ENCODE measurements at places on chromosomes 3 and 15.

- DNase-seq, result no peak
- no peak overlapping the region for H3K27ac ChIP-seq
- H3K36me3 ChIP-seq, result peaks cover 17% of the 10 kb centered on the region
These were observed 12.8 kb downstream of the WDR48 start for GRCh38 chr3:39064646-39065045.

DNA sequence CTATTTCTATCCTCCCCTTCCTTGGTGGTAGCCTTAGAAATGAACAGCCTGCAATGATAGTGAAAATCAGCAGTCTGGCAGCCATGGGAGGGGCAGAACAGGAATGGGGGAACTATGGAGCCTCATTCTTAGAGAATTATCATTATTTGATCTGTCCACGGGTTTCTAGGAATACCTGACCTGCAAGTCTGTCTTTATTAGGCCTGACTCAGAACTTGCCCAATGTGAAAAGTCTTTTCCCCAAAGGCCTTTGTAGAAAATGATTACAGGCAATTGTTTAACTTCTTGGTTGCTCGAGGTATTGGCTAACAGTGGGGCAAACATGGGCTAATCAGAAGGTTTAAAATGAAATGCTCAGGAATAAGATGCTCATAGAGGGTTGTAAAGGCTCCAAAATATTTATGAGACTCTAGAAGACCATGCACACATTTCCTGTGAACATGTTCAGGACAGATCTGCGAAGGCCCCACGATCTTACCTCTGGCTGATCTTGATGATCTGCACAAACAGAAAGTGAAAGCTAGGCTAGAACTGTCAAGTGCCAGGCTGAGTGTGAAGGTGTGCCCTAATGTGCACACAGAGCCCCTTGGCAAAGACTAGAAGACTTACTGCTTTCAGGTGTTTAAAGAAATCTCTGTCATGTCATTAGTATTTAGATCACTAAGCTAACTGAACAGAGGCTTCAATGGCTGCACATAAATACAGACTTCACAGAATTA, 39.6 kb upstream of the LAMP3 start:
- H3K36me3 ChIP-seq, result peaks cover 25% of the 10 kb centered on the region
- no peaks in the 10 kb centered on the region for H3K27me3 ChIP-seq
- no peak for DNase-seq
- peaks cover 19% of the 10 kb centered on the region for H3K4me1 ChIP-seq
- peak overlapping the region; percentile 62 for H3K4me3 ChIP-seq

GRCh38 chr15:75577401-75578172, 1.5 kb downstream of the PTPN9 start:
- H3K36me3 ChIP-seq, result peaks cover 22% of the 10 kb centered on the region
- H3K27me3 ChIP-seq, result no peaks in the 10 kb centered on the region
- peak overlapping the region; percentile 94 for H3K4me3 ChIP-seq
- DNase-seq, result no peak

- no peaks in the 10 kb centered on the region for H3K27me3 ChIP-seq
- H3K27ac ChIP-seq, result no peak overlapping the region
- H3K4me3 ChIP-seq, result no peak overlapping the region
- H3K4me1 ChIP-seq, result no peaks in the 10 kb centered on the region
These were observed 20.7 kb upstream of the CAV3 start for GRCh38 chr3:8712908-8713255.

- H3K4me1 ChIP-seq, result no peaks in the 10 kb centered on the region
- no peak overlapping the region for H3K4me3 ChIP-seq
- no peaks in the 10 kb centered on the region for H3K36me3 ChIP-seq
These were observed 76.2 kb downstream of the IMPG2 start for GRCh38 chr3:101244212-101244575.

DNA sequence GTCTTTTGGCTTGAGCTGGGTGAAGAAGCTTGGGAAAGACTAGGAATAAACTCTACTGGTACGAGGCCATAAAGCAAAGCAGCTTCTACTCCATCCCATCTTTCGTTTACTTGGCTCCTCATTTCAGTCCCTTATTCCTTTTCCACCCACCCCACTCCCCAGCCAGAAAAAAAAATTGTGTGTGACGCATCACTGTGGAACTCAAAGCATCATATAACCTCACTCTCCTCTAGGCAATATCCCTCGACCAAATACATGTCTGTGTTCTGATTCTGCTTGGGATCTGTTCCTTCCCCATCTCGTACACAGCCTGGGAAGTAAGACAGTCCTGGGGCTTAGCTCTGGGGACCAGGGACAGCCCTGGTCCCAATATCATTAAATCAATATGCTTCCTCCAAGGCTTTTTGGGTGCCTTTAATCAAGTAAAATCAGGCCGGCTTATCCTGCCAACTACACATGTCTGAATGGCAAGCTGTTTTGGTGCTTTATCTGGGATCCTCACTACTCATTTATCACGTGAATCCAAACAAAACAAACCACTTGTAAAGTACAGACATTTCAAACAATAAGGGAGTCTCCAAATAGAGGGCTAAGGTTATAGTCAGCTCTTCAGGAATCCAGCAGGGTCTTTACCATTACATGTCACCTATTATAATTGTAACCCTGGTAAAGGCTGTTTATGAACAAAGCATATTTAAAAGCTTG, 74.9 kb upstream of the ZBED2 start:
- H3K27me3 ChIP-seq, result no peaks in the 10 kb centered on the region
- no peak overlapping the region for H3K4me3 ChIP-seq
- peaks cover 29% of the 10 kb centered on the region for H3K36me3 ChIP-seq
- no peak overlapping the region for H3K27ac ChIP-seq
- peaks cover 63% of the 10 kb centered on the region for H3K4me1 ChIP-seq
- DNase-seq, result no peak

DNA sequence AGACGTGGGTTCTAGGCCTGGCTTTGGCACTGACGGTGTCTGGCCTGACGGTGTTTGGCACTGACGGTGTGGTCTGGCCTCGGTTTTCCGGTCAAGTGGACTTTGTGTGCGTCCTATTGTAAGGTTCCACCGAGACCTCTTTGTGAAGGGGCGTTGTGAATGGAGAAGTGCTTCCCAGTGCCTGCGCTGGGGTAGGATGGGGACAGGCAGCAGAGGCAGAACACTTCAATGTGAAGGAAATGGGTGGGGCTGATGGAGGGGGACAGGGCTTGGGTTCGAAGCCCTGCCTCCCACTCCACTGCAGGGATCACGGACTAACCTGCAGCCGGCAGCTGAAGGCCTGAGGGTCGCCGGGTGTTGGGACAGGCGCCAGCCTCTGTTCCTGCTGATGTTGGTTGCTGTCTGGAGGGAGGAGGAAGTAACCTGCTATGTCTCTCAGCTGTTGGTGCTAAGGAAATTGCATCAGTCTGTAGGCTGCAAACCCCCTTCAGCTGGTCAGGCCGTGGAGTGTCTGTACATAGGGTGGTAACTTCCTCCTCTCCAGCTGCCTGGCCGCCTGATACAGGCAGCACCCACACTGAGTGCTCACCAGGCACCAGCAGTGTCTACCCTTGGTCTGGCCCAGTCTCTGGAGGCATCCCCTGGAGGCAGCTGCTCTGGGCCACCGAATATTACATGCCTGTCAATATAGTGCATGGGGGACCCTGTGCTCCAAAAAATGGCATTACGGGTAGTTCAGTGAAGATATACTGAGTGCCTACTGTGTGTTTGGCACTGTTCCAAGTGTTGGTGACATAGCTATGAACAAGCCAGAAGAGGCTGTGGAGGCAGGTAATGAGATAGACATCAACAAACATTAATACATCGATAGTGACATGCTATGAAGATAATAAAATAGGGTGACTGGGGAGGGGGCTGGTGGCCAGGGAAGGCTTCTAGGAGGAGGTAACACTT, 1.1 kb downstream of the TM6SF1 start:
- H3K27me3 ChIP-seq, result peaks cover 20% of the 10 kb centered on the region
- peaks cover 28% of the 10 kb centered on the region for H3K4me1 ChIP-seq
- peaks cover 5% of the 10 kb centered on the region for H3K36me3 ChIP-seq
- H3K4me3 ChIP-seq, result peak overlapping the region; percentile 93
- DNase-seq, result peak; percentile 15

DNA sequence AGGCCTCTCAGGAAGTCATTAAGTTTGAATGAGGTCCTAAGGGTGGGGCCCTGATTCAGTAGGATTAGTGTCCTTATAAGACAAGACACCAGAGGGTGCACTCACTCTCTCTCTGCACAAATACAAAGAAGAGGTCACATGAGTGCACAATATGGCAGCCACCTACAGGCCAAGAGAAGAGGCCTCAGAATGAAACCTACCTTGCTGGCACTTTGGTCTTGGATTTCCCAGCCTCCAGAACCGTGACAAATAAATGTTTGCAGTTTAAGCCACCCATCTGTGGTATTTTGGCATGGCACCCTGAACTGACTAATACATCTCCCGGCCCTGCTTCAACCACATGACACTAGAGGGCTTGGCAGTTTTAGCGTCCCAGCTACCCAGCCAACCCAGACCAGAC, 73.9 kb upstream of the CHRNB4 start:
- H3K27ac ChIP-seq, result no peak overlapping the region
- H3K4me1 ChIP-seq, result peaks cover 2% of the 10 kb centered on the region
- H3K27me3 ChIP-seq, result peaks cover 25% of the 10 kb centered on the region

GRCh38 chr15:81050805-81051204, 50.1 kb downstream of the TLNRD1 start:
- H3K27me3 ChIP-seq, result peaks cover 16% of the 10 kb centered on the region
- H3K4me1 ChIP-seq, result peaks cover 13% of the 10 kb centered on the region
- H3K36me3 ChIP-seq, result no peaks in the 10 kb centered on the region

- H3K27me3 ChIP-seq, result peaks cover 19% of the 10 kb centered on the region
- DNase-seq, result no peak
- H3K4me3 ChIP-seq, result no peak overlapping the region
- peaks cover 3% of the 10 kb centered on the region for H3K4me1 ChIP-seq
- no peak overlapping the region for H3K27ac ChIP-seq
These were observed 153.9 kb downstream of the P3H2 start for GRCh38 chr3:189966843-189967242.

- H3K36me3 ChIP-seq, result peaks cover 28% of the 10 kb centered on the region
- H3K27ac ChIP-seq, result no peak overlapping the region
- no peak for DNase-seq
- H3K27me3 ChIP-seq, result no peaks in the 10 kb centered on the region
- H3K4me3 ChIP-seq, result no peak overlapping the region
These were observed 10.7 kb downstream of the HMCES start for GRCh38 chr3:129289201-129289921.

GRCh38 chr3:30918761-30919160, 24.3 kb upstream of the GADL1 start:
- no peak for DNase-seq
- H3K36me3 ChIP-seq, result no peaks in the 10 kb centered on the region
- no peak overlapping the region for H3K27ac ChIP-seq
- H3K27me3 ChIP-seq, result no peaks in the 10 kb centered on the region
- H3K4me1 ChIP-seq, result no peaks in the 10 kb centered on the region

DNA sequence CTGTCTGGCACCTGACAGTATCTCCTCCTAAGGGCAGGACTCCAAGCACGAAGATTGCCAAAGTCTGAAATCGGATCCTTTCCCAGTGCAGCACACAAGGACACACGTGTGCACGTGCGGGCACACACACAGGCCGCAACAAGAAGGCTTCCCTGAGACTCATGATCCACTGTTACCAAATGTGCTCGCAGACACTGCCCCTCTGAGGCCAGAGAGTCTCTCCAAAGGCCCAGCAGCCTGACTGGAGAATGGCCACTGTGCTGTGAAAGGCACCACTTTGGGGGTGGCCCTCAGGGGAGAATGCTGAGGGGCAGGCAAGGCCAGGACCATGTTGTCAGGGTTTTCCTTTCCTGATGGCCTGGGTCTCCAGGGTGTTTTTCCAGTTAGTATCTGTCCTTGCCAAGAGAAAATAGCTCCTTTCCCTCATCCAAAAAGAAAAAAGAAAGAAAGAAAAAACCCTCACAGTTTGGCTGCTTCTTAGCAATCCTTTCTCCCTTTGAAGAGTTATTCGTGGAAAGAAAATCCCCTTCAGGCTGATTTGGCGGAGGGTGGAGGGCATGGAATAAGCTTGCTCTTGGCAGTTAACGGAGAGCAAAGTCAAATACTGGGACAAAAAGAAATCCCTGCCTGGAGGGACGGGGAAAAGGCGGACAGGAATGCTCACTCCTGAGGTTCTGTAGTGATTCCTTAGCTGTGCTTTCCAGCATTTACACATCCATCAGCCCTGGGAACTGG, 112.2 kb upstream of the ETV5 start:
- no peak overlapping the region for H3K27ac ChIP-seq
- DNase-seq, result no peak
- H3K27me3 ChIP-seq, result peaks cover 53% of the 10 kb centered on the region

- no peaks in the 10 kb centered on the region for H3K27me3 ChIP-seq
- H3K36me3 ChIP-seq, result peaks cover 20% of the 10 kb centered on the region
- H3K4me1 ChIP-seq, result peaks cover 45% of the 10 kb centered on the region
- DNase-seq, result no peak
- H3K27ac ChIP-seq, result peak overlapping the region; percentile 98
These were observed 843 bp upstream of the CD47 start for GRCh38 chr3:108091498-108092250.

- DNase-seq, result no peak
- peak overlapping the region; percentile 88 for H3K27ac ChIP-seq
- H3K36me3 ChIP-seq, result peaks cover 16% of the 10 kb centered on the region
These were observed 595 bp downstream of the PDCD7 start for GRCh38 chr15:65132878-65133547.

DNA sequence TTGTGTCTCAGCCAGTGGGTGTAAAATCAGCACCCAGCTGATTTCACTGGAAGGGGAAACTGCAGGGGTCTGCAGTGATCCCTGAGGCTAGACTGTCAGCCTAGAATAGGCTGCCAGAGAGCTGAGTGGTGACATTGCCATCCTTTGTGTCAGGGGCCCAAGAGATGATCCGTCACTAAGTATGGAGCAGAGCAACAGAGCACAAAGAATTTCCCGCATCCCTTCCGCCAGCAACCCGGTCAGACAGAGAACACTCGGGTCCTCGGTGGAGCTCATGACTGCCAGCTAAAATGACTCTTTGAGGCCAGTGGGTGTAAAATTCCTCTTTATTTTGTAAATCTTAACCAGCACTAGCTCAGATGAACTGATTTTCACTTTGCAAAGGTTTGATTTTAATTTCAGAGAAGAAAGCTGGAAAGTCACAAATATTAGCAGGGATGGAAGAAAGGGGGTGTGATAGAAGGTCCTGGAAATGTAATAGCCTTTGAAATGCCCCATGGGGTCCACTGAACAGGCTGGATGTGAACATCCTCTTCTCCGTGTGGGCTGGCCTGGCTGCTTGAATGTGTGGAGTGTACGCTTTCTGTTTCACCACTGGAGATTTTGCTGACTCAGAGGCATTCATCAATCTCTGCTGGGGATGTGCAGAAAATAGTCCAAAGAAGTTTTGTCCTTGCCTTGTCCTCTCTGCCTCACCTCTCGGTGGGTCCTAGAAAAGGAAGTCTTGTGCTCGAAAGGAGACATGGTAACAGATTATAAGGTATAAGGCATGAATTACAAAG, 138.8 kb downstream of the SV2B start:
- no peaks in the 10 kb centered on the region for H3K4me1 ChIP-seq
- no peak overlapping the region for H3K27ac ChIP-seq
- DNase-seq, result no peak
- no peaks in the 10 kb centered on the region for H3K36me3 ChIP-seq
- H3K4me3 ChIP-seq, result no peak overlapping the region
- peaks cover 19% of the 10 kb centered on the region for H3K27me3 ChIP-seq

GRCh38 chr3:52707585-52707984, 1.7 kb downstream of the SPCS1 start:
- H3K27me3 ChIP-seq, result no peaks in the 10 kb centered on the region
- peaks cover 27% of the 10 kb centered on the region for H3K36me3 ChIP-seq
- peak overlapping the region; percentile 98 for H3K4me3 ChIP-seq

Data from T-helper 2 cell treated with Interferon-gamma antibody and Interleukin-4, amounts not matched to agents 5 μg/mL and 100 μg/mL, for 36 hours (primary cell).